ENCODE measurements at places on chromosomes 2 and 18. TPM values are rescaled to one million over a fixed set of nuclear protein-coding genes. Genes with fewer than 3 reads are reported as not detected.

The FBXO48 gene
- 0.45 TPM for total RNA-seq

The PRSS56 gene
- 0.20 TPM for total RNA-seq

The GREB1 gene
- 3.7 TPM for total RNA-seq

The MPP4 gene
- total RNA-seq = 0.10 TPM

The DSG1 gene
- not detected for total RNA-seq

The STK16 gene
- total RNA-seq = 23.4 TPM

The ARHGAP25 gene
- total RNA-seq = 0.23 TPM

The CAPN10 gene
- 20.1 TPM for total RNA-seq

The AMER3 gene
- total RNA-seq = not detected

Data from A549 treated with ZK216348 at 1 μM for 4 hours (cell line).